Non-pigmented ciliary epithelial cell (primary cell): ENCODE measurements at places on chromosomes 6 and 20.
A peak's percentile ranks its signal among the peaks of the same experiment; 100 is the strongest.

DNA sequence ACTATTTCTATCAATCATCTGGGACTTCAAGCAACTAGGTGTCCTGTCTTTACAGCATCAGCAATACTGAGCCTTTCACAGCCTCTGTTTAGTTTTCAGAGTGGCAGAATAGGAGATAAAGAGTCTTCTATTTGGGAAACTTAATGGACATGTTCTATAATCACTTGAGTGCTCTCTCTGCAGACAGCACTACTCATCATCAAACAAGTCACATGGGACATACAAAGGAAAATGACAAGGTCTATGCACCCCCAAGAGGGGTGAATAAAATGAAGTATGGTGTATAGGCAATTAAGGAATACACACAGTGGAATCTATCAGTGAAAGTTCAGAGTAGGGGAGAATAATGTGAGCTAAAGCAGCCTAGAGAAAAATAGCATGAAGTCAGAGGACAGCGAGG, 237.8 kb upstream of the THEMIS start:
- no peak for DNase-seq

DNA sequence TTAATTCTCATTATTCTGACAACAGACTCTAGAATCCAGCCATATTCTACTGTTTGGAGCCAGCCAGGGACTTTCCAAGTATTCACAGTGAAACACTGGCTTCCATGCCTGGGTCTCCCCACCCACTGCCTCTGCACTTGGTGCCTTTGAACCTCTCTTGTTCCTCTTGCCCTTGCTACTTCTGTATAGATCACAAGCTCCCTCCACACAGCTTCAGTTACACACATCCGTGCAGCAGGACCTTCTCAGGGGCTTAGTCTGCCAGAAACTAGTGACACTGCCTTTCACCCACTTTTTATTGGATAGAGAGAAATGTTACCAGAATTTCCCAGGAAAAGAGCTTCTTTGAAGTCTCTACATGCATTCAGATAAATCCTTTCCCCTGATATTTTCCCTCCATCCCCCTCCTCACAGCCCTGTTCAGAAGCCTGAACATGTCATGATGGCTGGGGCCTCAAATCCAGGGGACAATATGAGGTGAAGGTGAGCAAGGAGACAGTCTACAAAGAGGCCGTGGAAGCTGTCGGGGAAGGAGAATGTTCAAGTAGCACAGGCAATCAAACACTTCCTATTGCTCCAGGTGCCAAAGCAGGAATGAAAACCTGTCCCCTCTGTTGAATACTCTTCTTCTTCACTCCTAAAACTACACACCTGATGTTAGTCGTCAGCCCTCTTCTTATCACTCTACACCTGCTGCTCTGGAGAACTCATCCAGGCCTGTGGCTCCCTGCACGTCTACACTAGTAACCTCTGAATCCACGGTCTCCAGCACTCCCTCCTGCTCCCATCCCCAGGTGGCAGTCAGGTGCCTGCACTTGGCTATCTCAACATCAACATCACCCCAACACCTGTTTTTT, 20.2 kb upstream of the HLA-DOA start:
- DNase-seq: no peak

DNA sequence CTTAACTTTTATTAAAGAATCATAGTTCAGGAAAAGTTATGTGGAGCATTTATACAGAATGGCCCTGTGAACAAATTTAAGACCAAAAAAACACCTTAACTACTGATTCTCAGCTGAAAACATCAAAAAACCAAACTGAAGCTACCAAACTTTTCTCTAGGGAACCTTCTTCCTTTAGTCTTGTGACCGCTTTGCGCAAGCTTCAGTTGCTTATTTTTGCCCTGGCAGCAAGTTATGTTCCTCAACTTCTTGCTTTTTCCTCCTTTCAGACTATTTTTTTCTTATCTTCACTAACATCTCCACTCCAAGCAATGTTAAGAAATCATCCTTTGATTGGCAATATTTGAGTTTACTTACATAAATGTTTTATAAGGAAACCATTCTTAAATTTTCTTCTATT, 100.1 kb downstream of the MYB start:
- DNase-seq: no peak

DNA sequence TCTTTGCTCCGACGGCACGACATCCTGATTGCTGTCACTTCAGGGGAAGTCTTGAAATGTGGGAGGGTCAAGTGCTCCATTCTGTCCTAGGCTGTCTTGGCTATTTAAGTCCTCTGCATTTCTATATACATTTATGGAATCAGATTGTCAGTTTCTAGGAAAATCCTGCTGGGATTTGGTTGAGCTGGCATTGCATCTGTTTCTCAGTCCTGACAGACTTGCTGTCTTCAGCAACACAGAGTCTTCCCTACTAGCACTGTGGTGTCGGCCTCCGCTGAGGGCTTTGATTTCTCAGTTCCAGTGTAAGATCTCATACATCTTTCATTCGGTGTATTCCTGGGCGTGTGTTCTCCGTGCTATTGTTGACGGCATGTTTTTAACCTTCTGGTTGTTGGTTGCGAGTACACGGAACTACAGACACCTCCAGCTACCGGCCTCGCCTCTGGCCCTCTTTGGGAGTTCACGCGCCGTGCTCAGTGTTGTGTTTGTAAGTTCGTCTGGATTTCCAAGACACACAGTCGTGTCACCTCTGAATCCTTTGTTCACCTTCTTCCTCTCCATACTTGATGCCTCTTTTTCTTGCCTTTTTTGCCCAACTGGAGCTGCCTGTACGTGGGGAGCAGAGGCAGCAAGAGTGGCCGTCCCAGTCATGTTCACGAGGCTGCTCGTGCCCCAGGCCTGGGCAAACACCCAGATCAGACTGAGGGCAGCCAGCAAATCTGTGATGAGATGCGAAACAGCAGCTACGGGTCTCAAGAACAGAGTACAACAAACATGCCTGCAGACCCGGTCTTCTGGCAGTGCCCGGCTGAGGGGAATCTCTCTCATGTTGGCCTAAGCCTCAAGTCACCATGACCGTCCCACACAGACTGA, 92.8 kb downstream of the TAF4 start:
- DNase-seq: no peak

GRCh38 chr20:9518576-9519175, 4.3 kb downstream of the LAMP5 start:
- DNase-seq: no peak

- DNase-seq: no peak
Observed at GRCh38 chr6:163460307-163460782, 45.8 kb downstream of the QKI start.

DNA sequence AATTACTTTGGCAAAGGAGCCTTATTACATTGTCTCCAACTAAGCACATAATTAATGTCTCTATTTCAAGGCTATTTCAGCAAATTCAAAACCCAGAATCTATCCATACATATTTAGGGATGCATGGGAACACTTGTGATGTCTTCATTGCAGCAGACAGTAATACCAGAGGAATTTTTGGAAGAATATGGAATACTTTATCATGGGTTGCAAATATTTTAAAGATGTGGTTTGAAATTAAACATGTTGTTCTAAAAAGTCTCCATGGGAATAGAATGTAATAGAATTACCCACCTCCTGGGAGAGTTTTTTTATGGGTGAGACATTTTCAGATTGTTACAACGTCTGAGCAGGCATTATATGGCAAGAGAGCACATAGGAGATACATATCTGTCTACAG, 170.8 kb downstream of the KCNQ5 start:
- no peak for DNase-seq

DNA sequence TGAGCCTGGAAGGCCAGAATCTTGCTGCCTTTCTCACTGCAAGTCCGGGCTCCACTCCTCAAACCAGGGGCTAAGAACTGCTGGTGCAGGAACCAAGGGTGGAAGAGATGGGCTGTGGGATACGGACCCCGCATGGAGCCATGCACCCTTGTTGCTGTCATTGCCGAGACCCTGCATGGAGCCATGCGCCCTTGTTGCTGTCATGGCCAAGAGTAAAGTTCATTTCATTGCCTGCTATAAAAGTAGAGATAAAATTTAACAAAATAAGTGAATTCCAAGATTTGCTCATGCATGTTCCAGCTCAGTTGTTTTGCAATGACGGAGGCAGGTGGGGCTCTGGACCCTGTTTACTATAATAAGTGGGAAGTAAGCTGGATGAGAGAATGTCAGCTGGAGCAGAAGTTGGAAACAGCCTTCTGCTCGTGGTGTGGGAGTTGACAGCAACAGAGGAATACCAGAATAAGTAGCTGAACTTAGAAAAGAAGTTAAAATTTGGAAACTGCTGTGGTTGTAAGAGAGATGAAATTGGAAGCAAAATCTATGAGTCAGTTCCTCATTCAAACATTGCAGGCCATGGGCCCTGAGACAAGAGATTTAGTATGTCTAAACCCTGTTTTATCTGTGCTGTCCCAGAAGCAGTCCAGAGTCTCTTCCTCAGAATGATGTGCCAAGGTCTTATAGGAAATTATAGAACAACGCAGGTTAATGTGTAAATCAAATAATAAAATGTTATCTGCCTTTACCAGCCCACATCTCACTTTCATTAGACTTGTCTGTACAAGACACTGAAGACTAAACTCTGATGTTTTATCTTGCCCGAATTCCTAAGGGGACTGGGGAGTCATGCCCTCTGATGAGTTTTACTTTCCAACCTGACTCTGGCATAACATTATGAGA, 15.8 kb upstream of the THBS2 start:
- no peak for DNase-seq

DNA sequence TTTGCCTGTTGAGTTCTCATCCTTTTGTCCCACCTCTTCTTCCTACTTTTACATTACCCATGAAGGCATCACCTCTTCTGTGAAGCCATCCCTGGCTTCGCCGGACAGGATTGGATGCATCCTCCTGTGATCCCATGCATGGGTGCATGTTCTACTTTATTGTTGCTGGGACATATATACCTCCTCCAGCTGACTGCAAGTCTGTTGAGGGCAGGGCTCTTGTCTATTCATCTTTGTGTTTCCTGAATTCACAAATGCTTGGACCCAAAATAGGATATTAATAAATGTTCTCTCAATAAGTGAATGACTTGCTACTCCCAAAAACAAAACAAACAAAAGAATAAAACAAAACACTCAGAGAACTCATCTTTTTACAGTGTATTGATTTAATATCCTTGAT, 5.1 kb downstream of the MYB start:
- DNase-seq: no peak

DNA sequence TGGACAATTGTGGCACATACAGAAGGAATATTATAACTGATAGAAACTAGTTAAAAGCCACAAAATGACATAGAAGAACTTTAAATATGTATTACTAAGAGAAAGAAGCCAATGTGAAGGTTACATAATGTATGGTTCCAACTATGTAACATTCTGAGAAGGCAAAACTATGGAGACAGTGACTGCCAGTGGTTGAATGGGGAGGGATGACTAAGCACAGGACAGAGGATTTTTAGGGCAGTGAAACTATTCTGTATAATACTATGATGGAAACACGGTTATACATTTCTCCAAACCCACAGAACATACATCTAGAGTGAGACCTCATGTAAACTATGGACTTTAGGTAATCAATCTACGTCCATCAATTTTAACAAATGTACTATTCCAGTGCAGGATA, 22.4 kb downstream of the SYNCRIP start:
- DNase-seq: no peak

GRCh38 chr6:44789806-44790205, 402.3 kb downstream of the CDC5L start:
- DNase-seq: no peak

- DNase-seq: no peak
Observed at GRCh38 chr20:32621071-32621890, 36.1 kb upstream of the NOL4L start.

- DNase-seq: no peak
Observed at GRCh38 chr20:2800521-2801285, at the start of gene CPXM1. Gene CPXM1 (minus strand): TSS chr20:2800627. CDS start chr20:2800572, 55 bp downstream.

GRCh38 chr20:24991897-24992486, 559 bp downstream of the APMAP start:
- no peak for DNase-seq

DNA sequence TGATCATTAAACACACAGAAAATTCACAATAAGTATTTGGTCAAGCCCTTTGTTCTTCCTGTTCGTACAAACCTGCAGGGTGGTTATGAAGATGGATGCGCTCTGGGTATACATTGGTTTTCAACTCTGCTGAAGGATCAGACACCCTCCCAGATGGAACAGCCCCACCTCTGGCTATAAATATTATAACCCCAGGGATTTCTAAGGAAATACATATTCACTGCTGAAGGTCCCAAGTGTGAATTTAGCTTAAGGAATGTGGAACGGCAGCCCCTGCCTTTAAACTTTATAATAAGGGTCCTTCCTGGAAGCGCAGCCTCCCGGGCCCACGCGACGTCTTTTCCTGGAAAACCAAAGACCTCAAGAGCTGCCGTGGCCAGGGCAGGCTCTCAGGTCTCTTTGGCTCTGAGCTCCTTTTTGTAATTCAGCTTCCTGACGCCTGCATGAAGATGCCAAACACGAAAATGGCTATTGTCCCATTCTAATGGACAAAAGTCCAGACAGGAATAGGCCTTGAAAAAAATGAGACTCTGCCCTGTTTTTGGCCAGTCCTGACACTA, 172.4 kb upstream of the SSTR4 start:
- DNase-seq: no peak

GRCh38 chr20:60395991-60396390, 437.8 kb downstream of the CDH26 start:
- DNase-seq: no peak

- no peak for DNase-seq
Observed at GRCh38 chr6:166313255-166314070, 5.3 kb upstream of the PRR18 start.

DNA sequence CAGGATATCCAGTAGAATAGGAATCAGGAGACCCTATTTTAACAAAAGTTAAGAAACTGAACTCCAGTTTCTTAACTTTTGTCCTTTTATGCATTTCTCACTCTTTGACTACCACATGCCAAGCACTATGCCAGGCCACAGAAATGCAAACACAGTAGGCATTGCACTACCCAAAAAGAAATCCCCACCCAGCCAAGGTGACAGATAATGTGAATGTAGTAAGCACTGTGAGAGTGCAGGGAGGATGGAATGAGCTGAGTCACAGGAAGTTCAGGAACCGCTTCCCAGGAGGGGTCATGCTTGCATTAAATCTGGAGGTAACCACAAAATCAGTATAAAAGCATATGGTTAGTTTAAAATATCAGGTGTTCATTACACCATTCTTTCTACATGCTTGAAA, 20.1 kb upstream of the FAM83C start:
- peak; percentile 79 for DNase-seq

DNA sequence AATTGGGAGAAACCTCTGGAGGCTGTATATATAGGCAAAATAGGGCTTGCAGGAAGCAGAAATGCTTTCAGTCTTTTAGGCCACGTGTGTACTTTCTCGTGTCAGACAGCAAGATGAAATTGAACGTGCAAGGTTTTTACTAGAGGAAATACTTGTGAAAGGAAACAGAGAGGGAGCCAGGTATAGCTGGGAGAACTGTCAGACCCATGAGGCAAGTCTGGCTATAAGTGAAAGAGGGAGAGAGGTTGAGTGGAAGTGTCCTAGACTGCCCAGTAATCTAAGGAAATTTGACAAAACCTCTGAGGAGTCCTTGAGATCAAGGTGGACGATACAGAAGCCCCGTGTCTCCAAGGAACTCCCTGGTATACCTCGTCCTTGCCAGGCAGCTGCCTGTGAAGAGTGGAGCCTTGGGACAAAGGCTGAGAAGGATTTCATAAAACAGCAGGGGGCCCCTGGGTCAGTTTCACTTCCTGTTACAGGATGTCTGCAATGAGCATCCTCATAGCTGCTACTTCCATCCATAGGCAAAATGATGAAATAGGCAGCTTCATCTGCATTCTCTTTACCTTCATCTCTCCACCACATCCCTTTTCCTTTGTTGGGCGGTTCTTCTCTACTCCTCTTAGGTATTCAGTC, 114.4 kb upstream of the MAP3K7 start:
- no peak for DNase-seq
